CD4-positive, alpha-beta T cell treated with Interferon alpha-2 for 1 hour (primary cell): ENCODE measurements at places on chromosomes 4 and X.
A peak's percentile ranks its signal among the peaks of the same experiment; 100 is the strongest.

DNA sequence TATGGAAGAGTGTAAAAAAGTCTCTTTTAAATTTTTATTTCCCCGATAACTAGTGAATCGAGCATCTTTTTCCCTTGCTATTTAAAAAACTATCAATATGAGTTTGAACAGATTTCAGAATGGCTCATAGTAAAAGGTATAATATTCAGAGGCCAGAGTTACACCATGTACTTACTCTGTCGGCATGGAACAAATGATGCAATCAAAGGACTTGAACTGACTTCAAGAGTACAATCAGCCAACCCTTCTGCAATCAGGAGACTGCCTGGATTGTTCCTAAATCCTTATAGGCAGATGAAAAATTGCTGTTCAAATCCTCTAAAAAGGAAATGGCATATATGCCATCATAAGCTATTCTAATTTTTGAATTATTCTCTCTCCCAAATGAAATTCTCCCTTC is 273.3 kb downstream of the SH2D1A start:
- DNase-seq, result no peak

DNA sequence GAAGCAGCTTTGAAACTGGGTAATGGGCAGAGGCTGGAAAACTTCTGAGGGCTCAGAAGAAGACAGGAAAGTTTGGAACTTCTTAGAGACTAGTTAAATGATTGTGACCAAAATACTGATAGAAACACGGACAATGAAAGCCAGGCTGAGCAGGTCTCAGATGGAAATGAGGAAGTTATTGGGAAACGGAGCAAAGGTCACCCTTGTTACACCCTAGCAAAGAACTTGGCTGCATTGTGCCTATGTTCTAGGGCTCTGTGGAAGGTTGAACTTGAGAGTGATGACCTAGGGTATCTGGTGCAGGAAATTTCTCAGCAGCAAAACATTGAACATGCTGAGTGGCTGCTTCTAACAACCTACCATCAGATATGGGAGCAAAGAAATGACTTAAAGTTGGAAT is 50.8 kb upstream of the FBXW7 start:
- DNase-seq, result no peak

GRCh38 chr4:169810325-169811323 is 52.9 kb upstream of the HPF1 start:
- peak; percentile 67 for DNase-seq

DNA sequence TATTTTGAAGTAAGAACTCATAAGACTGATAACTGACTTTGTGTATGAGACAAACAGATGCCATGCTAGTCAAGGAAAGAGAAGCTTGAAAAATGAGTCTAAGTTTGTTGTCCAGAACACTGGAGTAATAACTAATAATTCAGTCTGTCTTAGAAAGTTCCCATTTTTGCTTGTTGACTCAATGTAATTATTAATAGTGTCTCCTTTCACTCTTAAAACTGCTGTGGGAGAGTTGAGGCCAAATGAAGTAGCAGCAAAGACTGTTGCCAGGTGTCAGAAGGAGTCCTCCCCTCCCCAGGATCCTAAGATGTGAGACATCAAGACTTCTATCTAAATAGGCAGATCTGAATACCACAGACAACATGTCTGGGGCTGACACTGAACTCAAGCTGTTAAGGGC is 20.8 kb upstream of the FAM13A start:
- no peak for DNase-seq

- DNase-seq, result no peak
Measured at GRCh38 chr4:81757691-81758090, 286.0 kb upstream of the RASGEF1B start.

DNA sequence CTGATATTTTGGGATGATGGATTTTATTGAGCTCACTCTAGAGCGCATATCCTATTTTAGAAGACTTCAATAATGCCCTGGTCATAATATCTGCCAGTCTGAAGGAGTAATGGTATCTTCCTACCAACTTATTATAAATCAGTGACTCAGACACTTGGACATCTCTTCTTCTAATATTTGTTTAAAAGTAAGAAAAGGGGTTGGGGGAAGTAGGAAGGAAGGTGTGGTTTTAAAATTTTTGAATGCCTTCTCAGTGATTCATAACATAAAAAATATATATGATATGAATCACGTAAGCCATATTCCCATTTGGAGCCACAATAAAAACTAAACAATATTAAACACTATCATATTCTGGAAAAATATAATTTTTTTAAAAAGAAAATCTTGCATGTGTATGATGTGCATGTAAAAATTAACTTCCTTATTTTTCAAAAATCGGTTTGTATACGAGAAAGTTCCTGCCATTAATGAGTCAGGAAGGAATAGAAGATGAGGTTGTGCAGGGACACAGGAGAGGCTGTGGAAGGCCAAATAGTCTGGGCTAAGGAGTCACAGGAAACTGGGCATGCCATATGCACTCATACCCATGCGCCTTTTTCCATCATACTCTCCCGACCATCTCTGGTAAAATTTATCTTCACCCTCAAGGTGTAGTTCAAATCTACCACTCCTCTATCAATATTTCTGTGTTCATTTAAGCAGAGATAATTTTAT is 286.5 kb downstream of the EPHA5 start:
- DNase-seq, result no peak

DNA sequence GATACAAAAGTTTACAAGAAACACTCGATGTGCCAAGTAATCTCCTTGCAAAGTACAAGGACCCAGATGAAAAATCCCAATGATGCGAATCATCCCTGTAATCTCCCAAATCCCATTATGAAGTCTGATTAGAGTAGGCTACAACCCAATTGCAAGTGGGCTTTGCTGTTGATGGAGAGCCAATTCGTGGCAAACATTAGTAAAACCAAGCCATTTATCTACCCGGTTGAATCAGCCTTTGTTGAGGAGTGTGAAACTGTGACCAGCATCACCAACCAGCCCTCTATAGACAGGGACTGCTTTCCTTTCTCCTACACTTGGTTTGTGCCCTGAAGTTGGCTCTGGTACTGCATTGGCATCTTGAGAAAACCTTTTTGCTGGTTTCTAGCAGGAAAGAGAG is 1.2 kb upstream of the PRPS2 start:
- DNase-seq, result no peak

DNA sequence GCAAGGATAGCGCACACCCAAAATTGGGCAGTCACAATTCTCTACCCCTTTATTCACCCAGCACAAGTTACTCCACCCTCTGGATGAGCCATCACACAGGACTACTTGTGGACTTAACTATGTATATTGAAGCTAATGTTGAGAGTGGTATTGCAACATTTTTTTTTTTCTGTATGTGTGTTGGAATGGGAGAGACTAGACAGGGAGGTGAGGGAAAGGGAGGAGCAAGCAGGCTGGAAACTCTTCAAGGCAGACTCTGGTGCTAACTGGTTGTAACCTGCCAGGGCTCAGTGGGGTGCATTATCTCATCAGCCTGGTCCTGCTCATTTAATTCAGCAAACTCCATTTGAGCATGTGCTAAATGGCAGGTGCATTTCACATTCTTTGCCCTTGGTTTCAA is 18.4 kb upstream of the CWH43 start:
- no peak for DNase-seq

DNA sequence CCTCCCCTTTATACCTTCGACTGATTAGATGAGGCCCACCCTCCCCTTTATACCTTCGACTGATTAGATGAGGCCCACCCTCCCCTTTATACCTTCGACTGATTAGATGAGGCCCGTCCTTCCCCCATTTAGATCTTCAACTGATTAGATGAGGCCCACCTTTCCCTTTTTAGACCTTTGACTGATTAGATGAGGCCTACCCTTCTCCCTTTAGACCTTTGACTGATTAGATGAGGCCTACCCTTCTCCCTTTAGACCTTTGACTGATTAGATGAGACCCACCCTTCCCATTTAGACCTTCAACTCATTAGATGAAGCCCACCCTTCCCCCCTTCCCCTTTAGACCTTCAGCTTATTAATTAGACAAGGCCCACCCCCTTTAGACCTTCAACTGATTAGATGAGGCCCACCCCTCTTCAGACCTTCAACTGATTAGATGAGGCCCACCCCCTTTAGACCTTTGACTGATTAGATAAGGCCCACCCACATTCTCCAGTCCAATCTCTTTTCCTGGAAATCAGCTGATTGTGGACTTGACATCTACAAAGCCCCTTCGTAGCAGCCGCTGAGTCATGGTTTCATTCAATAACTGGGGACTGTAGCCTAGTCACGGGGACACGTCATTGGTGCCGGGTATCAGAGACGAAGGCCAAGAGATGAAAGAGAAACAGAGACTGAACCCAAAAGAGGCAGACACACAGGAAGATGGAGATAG is 28.8 kb upstream of the IL3RA start:
- no peak for DNase-seq

- no peak for DNase-seq
Measured at GRCh38 chr4:9904976-9905587, 116.2 kb downstream of the SLC2A9 start.
